ENCODE measurements at places on chromosomes 7 and 10.

- DNase-seq: no peak
Measured at GRCh38 chr7:151452680-151453325, 12.9 kb upstream of the CRYGN start.

DNA sequence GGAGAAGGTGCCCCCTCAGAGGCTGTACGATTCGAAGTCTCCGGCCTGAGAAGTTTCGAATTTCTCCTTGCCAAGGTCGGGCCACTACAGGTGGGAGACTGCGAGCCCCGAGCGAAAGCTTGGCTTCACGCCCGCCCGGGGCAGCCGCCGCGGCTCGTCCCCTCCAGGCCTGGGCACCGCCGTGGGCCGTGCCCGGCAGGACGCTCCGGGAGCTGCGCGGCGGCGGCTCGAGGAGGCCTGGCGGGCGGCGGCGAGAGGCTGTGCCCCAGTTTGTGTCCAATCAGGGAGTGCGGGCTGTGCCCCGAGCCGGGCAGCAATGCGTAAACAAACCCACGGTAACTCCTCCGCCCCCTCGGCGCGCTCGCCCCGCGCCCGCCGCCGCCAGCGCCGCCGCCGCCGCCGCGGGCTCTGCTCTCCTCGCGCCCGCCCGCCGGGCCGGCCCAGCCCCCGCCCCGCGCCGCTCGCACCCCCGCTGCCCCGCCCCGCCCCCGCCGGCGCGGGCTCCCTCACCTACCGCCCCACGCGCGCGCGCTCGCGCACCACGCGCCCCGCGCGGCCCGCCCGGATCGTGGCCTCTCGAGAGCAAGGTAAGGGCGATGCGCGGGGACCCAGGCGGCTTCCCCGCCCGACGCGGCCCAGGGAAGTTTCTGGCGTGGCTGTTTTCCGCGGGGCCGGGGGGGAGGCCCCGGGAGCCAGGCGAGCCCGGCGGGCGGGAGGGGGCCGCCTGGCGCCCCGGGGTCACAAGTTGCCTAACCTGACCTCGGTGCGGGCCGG is 57.8 kb upstream of the PCGF5 start:
- peak; percentile 80 for DNase-seq

- DNase-seq: no peak
Measured at GRCh38 chr7:102320601-102321350, 34.1 kb downstream of the SH2B2 start.

DNA sequence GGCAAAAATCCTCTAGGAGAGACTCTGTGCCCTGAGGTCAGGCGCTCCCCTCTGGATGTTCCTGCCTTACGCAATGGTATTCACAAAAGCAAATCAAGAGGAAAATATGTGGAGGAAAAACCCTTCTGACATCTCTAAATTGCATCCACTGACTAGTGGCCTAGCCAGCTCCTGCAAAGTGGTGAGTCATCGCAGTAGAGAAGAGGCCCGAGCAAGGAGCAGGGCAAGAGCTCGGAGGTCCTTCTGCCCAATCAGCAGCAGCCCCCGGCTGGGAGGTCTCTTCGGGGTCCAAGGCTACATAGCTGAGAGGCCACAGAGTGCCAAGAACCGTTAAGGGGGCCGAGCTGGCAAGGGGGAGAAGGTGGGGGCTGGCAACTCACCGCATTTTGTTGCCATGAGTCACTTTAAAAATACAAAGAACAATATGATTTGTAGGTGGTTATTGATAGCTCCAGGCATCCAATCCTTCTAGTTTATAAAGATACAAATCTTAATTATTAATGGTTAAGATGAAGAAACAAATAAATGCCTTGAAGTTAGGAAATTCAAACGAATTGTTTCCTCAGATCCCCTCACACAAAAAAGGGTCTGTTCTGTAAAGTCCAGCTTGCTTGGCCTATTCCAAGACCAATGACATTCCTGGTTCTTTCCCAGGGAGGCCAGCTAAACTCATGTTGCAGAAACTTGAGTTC is 161.6 kb downstream of the PKD1L1 start:
- no peak for DNase-seq

DNA sequence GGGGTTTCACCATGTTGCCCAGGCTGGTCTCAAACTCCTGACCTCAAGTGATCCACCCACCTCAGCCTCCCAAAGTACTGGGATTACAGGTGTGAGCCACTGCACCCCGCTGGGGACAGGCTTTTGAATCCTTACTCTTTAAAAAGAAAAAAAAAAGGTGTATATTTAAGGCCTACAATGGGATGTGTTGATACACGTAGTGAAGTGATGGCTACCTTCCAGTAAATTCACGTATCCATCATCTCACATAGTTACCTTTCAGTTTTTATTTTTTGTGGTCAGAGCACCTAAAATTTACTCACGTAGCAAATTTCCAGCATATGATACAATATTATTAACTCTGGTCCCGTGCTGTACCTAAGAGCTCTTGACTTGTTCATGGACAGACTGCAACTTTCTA is 119.5 kb upstream of the INSYN2A start:
- DNase-seq: no peak

DNA sequence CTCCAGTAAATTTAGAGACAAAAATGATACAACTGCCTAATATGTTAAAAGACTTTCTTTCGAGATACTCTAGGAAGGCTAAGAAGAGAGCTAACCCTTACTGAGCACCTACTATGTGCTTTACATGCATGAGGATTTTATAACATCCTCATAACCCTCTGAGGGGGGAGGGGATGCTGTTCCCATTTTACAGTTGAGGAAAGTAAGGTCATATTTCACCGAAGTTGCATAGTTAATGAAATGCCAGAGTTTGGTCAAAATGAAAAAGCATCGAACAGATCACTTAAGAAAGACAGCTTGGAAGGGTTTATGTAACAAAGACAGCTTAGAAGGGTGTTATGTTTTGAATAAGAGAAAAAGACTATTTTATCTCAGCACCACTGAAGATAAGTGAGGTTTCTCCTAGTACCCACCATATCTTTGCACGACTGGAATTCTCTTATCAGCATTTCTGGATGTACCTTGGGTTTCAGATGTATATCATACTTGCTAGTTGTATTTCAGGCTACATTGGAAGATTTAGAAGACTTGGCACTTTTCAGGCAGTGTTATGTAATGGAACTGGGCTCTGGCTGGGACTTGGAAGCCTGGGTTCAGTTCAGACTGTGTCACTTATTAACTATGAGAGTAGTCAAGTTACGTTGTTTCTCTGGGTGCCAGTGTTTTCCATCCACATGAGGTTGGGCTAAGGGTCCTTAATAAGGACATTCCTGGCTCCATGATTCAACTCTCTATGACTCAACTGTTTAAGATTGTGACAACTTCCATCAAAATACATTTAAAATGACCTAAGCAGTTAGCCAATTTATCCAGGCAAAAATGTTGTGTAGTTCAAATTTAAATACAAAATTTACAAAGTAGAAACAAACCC is 6.0 kb downstream of the RHOBTB1 start:
- no peak for DNase-seq
